ENCODE measurements at places on chromosomes 4 and X.

- DNase-seq = no peak
Observed at GRCh38 chr4:187268940-187269339, 545.3 kb upstream of the FAT1 start.

- no peak for DNase-seq
Observed at GRCh38 chrX:103791228-103791627, 14.6 kb downstream of the PLP1 start.

DNA sequence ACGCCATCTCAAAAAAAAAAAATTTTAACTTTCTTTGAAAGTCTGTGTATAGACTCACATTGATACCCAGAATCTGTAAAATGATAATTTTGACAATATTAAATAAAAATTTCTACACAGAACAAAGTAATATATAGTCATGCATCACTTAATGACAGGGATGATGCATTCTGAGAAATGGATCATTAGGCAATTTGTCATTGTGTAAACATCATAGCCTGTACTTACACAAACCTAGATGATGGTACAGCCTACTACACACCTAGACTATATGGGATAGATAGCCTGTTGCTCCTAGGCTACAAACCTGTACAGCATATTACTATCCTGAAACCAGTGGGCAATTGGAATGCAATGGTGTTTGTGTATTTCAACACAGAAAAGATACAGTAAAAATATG lies 107.7 kb downstream of the BLTP1 start:
- no peak for DNase-seq

DNA sequence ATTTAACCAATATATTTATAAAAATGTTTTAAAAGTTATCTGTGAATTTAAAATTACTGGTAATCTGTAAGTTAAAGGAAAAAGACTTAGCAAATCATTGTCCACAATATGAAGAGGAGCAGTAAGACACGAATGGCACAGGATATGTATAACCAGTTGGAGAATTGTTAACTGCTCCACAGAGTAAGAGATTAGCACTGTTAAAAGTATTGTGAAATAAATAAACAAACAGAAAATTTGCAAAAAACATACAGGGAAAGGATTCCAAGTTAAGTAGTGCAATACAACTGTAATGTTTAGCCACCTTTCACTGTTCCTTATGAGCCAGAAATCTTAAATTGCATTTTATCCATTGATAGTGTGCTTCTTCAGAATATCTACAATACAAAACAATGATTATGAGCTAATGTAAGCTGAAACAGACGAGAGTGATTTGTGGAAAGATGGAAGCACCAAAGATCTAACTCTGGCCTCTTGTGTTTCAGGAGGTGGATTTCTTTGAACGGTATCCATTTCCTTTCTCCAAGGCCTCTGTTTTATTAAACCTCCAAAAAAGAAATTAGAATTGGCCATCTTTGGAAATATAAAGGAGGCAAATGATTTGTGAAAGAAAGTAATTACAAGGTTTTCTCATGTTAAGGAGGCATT lies 188.4 kb downstream of the UNC5C start:
- DNase-seq = no peak

- no peak for DNase-seq
Observed at GRCh38 chr4:1356181-1356998, 9.4 kb downstream of the UVSSA start.

GRCh38 chrX:41491267-41492004 lies 44.3 kb downstream of the NYX start:
- DNase-seq = no peak

DNA sequence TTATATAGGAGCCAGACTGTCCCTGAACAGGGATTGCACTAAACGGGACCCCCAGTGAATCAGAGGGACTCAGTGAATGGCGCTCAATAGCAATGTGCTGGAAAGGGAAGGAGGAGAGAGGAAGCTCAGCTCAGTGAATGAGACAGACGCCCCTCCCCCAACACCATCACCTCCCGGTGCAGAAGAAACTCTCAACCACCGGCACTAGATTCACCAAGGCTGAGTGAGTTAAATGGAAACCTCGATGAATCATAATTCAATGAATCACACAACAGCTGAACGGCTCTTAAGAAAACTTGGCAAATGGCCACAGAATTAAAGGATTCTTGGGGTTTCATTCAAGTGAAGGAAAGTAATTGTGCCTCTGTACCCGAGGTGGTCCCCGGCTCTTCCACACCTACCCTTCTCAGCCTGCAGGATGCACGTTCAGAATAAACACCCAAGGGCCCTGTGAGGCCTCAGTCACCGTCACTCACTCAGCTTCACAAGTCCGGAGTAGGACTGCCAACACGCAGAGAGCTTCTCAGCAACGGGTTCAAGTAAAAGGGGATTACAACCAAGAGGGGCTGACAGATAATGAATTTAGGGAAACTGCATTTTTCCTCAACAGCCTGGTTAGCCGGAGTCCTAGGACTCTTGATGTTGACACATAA lies 29.3 kb downstream of the CRMP1 start:
- DNase-seq = no peak

- no peak for DNase-seq
Observed at GRCh38 chr4:5276475-5277075, 225.3 kb downstream of the STK32B start.

DNA sequence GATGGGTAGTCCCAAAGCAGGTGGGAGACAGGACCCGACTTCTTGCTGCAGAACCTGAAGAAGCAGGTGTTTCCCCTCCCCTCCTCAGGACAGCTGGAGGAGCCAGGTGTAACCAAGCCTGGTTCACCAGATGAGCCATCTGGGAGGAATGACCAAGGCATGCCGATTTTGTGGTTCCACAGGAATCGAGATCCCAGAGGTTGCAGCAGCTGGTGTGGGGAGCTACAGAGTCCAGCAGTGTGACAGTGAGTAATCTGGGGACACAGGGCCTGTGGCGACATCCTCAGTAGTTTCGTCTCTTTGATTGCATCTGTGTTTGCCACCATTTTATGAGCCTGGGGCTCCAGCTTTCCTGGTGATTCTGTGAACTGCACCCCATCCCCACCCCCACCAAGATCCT lies 2.6 kb upstream of the NDP start:
- DNase-seq = no peak

- DNase-seq = no peak
Observed at GRCh38 chrX:131279617-131280016, 9.5 kb downstream of the IGSF1 start.

Measured in mesenteric fat pad (tissue), 1 donor.